ENCODE measurements at places on chromosomes 2 and 18.
A peak's percentile ranks its signal among the peaks of the same experiment; 100 is the strongest.

DNA sequence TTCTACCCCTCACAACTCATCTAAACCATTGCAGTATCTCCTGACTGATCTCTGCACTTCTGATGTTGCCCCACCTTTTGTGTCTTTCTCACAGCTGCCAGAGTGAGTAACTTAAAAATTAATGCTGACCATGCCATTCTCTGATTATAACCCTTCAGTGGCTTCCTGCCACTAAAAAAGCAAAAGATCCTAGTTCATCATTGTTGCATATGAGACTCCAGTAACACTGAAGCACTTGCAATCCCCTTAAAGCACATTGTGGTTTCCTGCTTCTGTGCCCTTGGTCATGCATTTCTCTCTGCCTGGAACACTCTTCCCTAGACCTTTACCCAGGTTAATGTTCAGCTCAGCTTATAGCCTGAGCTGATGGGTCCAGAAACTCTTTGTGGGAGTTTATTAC is 95.1 kb upstream of the WDSUB1 start:
- DNase-seq = no peak

DNA sequence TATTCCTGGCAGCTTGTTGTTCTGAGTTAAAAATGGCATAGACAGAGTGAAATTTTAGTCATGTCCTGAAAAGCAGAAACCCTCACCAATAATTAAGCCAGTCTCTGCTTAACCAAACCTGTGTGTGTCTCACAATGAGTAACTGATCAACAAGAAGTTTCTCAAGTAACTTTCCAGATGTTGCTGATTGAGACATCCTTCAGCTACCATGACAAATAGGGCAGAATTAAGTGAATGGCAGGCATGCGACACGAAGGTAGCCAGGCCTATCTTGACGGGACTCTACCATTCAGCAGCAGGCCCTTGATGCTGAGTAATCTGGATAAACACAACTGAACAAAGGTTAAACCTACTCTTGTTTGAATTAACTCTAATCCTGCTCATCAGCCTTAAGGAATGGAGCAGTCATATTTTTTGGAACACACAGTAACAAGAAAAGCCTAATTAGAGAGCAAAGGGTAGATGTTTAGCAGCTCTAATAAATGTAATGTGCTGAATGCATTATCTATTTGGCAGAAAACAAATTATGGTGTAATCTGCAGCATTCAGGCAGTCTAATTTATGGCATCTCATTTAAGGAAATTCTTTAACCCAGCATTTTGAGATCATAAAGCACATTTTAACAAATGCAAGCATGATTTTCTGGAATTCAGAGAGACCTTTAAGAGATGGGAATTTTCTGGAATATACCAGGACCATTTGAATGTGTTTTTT is 159.5 kb upstream of the EPHA4 start:
- no peak for DNase-seq

DNA sequence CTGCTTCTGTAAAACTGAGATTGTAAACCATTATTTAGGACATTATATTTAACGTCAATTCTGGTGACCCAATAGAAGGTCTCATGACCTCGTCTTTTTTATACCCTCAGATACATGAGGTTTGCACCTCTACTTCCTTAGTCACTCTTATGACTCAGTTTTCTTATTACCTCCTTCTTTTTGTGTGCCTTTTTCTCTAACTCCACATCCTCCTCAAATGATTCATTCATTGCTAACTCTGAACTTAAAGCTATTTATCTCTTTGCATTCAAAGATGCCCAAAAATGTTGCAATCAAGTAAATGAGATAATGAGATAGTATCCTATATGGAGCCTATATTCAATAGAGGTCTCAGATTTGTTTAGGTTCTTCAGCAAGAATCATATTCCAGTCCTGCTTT is 121.0 kb upstream of the KYNU start:
- no peak for DNase-seq

GRCh38 chr2:149657401-149658040 is 69.9 kb upstream of the MMADHC start:
- no peak for DNase-seq

DNA sequence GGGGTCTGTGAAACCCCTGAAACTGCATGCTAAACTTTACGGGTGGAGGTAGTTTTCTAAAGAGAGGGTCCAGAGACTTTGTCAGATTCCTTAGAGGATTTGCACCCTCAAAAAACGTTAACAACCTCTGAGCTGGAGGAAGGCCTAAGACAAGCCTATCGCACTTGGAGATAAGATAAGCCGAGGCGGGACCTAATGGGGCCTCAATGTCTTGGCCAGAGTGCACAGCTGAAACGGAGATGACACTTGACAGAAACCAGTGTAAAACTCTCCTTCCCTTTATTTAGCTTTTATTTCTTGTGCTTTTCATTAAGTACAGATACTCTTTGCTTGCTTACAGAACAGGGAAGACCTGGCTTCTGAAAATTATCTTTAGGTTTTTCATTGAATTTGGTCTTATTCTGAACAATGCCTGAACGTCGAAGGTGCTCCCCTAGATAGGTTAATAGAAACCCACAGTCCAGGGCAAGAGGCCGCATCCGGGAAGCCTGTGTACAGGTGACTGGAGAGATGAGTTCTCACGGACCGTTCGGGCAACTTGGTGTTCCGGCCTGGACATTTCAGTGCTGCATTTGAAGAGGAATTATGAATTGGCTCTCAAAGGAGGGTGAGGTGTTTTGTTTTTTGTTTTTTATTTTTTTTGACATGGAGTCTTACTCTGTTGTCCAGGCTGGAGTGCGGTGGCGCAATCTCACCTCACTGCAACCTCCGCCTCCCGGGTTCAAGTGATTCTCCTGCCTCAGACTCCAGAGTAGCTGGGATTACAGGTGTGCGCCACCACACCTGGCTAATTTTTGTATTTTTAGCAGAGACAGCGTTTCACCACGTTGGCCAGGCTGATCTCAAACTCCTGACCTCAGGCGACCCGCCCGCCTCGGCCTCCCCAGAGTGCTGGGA is 49.7 kb downstream of the SH3BP4 start:
- DNase-seq = no peak

DNA sequence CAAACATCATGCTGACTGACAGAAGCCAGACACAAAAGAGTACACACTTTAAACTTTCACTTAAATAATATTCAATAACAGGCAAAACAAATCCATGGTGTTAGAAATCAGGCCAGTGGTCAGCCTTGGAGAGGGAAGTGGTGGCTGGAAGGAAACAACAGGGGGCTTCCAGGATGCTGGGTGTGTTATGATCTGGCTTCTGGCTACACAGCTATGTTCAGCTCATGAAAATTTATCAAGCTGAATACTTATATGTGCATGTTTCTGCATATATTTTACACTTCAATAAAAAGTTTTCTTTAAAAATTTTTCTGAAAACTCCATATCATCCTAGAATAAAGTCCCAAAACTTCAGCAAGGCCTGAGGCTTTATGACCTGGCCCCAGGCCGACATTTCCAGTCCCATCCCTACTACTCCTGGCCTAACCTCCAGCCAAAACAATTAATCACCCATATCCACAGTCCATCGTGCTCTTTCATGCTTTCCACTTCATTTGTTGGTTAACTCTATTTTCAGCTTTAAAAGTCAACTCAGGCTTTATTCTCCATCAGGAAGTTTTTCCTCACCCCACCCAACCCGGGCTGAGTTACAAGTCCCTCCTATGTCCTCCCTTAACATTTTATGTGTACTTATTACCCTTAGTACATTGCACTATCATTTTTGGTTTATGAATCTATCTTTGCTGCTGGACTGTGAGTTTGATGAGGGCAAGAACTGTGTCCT is 27.9 kb upstream of the SPTBN1 start:
- DNase-seq = no peak

- DNase-seq = no peak
Observed at GRCh38 chr2:86350751-86351150, 13.3 kb upstream of the REEP1 start.

- DNase-seq = no peak
Observed at GRCh38 chr2:127451981-127452380, 33.8 kb downstream of the PROC start.

- no peak for DNase-seq
Observed at GRCh38 chr2:122481717-122482116, 726.3 kb downstream of the TSN start.

DNA sequence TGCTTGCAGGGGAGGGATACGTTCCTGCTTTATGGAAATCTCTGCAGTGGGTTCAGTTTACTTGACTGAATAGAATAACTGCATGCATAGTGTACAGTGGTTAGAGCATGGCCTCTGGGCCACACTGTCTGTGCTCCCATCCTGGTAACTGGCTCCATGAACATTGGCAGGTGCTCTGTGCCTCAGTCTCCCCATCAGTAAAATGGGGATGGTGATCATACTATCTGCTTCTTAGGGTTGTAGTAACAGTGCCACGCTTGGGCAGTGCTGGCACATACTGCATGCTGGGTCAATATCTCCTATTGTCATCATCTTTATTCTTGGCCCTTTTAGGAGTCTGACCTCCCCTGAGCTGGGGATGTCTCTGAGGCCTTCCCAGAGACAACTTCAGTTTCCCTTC is 117.3 kb downstream of the CTIF start:
- DNase-seq = no peak

DNA sequence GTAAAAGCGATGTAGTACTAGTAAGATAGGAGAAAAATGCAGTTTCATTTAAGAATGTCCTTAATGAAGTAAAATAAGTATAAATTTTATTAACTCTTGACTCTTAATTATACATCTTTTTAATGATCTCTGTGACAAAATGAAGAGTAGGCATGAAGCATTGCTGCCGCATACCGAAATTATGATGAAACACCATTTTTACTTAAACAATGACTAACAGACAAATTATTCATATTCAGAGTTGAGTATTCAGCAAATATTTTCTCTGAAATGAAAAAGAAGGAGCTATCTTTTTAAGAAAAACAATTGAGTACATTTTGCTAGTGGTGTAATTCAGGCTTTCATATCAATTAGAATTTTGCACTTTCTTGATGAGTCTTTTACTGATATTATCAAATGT is 150.6 kb upstream of the DOCK10 start:
- DNase-seq = no peak

DNA sequence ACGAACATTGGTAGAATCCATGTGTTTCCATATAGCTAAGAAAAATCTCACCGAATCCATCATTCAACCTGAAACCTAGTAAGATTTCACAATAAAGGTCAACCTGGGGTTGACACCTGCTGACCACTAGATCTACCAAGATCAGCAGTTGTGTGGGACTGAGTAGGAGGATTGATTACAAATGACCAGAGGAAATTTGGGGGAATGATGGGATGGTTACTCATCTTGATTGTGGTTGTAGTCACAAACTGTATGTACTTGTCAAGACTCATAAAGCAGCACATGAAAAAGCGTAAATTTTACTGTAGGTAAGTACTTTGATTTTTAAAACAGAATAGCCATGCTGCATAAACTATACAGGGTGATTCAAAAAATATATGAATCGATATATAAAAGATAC is 14.7 kb downstream of the DAPL1 start:
- no peak for DNase-seq

DNA sequence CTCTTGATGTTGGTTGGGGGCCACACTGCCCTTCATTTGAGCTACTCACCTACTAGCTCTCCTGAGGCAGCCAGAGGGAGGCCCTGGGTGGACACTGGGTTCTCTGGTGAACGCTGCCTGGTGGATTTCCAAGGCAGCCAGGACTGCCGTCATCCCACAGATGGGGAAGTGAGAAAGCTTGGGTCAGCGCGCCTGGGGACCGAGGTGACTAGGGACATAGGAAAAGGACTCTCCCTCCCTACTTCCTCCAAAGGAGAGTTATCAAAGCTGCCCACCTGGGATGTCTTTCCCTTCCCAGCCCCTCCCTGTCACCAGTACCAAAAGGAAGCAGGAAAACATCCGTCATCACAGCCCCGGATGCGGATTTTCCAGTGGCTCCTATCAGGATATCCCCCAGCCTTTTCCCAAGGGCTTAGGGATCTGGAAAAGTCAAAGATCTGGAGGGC is 3.8 kb upstream of the SEMA4C start:
- no peak for DNase-seq

DNA sequence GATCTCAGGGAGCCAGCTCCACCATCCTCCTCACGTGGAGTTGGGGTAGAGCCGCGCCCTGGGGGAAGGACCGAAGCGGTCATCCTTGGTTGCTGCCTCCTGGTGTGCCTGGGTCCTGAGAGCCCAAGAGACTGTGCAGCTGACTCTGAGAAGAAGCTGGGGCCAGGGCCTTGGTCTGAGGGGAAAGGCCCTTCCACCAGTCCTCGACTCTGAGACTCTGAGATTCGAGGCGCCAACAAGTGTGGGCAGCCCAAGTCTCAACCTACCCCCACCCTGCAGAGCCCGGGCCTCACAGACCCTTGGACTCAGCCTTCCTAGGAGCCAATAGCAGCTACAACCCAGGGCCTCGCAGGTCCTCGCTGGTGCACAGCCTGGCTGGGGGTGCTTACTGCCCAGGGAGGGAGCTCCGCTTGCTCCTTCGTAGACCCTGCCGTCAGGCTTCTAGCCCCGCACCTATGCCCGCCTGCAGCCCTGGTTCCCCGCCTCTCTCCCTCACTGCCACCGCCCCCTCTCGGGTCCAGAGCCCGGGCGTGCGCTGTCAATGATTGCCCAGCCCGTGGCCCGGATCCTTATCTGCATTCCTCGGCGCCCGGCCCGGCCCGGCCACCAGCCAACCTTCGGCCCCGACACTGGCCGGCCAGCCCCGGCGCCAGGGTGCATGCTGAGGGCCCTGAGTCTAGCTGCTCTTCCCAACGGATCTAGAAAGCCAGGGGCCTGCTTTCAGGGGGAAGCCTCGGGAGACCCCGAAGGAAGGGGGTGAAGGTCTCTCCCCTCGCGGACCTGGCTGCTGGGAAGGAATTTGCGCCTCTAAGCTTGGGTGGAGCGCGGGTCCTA is 2.0 kb downstream of the IHH start:
- DNase-seq = no peak

- no peak for DNase-seq
Observed at GRCh38 chr18:57190026-57190425, 43.1 kb downstream of the BOD1L2 start.

DNA sequence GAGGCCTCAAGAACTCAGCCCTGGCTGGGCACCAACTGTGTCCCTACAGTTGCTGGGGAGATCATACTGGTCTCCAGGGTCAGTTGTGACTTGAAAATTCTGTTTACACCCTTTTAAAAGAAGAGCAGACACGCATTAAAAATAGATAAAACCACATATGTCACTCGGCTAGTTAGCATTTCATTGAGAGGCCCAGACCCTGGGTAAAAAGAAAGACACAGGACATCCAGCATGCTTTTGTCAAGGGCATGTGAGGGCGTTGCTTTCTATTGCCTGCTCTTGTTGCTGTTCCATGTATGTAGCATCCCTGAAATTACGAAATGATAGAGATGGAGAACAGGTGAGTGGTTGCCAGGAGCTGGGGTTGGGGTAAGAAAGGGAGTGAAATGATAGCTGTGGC is 94.3 kb downstream of the SEPTIN10 start:
- no peak for DNase-seq

DNA sequence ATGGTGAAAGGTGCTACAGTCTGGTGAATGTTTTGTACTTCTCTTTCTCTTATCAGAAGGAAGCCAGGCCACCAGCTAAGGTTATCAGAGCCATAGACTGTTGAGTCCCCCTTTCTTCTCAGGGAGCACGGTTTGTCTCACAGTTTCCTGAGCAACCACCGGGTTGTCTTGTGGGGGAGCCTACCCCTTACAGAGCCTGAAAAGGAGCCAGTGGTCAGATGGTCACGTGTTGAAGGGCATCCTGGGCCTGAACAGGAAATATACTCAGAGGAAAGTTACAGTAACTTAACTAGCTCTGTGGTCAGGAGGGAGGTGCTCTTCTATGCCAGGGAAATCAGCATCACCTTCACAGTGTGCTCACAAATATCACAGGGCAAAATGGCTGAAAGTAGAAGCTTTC is 11.6 kb downstream of the CD28 start:
- DNase-seq = peak; percentile 79

Measured in activated T-cell treated with anti-CD3 and anti-CD28 coated beads, Interleukin-2, amount 50 U/mL, for 72 hours (primary cell).